ENCODE measurements at places on chromosomes 1 and 21.

- no peak for DNase-seq
Observed at GRCh38 chr1:223243441-223244050, 100.5 kb upstream of the TLR5 start.

- no peak for DNase-seq
Observed at GRCh38 chr1:98157524-98158313, 236.9 kb upstream of the DPYD start.

GRCh38 chr1:46643368-46643775 is 24.8 kb downstream of the ATPAF1 start:
- no peak for DNase-seq

DNA sequence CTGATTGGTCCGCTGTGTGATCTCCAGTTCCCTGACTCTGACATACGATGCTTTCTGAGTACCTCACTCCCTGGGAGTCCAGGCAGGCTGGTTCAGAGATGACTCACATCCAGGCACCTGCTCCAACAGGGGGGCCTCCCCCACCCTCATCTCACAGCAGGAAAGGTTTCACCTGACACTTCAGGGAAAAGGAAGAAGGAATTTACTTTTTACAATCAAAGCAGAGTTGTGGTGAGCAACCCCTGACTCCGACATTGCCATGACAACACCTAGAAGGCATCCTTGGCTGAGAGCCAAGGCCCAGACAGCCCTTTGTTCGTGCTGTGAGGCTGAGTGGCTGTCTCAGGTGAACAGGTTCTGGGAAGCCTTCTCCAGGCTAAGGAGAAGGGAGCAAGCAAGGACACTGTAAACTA is 164.6 kb upstream of the GJB5 start:
- peak; percentile 55 for DNase-seq

DNA sequence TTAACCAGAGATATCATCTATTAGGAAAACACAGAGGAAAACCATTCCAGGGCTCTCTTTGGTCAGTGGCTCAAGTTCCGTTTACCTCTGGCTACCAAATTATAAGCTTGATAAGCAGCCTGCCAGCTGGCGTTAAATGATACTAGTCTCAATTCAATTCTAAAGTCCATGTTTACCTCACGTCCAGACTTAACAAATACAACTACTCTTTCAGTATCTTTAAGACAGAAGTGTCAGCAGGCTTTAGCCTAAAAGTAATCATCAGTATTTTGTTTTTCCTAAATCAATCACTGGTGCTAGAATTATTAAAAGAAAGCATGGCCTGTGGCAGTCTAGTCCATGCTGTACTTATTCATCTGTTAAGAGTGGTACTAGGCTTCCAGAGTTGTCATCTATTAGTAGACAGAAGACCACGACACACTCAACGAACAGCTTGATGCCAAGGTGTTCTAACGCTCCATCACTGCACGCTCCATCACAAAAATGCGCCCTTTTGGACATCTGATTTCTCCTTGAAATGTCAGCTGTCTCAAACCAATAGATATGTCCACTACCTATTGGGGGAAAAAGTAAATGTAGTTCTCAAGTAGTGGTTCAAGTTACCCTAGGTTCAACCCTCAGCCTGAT is 1.5 kb downstream of the IVNS1ABP start:
- DNase-seq = peak; percentile 39

GRCh38 chr1:199308349-199308846 is 669.6 kb downstream of the PTPRC start:
- no peak for DNase-seq

Data from NCI-H524 (cell line).